ENCODE measurements at places on chromosomes 16 and 17.

DNA sequence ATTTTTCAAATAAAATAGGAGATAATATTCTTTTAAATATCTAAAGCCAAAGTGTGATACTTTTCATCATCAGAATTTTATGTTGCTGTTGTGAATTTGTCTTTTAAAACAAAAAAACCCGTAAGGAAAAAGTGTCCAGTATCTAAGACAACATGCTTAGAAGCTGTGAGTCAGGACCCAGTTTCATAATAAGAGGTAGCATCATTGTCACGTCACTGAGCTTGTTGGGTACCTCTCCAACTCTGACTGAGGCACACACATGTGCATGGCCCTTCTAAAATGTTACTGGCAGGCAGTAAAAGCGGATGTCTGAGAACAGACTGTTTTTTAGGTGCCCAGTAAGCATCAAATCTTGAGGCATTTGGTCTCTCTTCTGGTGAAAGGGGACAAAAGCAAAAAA is 2.5 kb downstream of the CIAPIN1 start:
- no peak for DNase-seq

DNA sequence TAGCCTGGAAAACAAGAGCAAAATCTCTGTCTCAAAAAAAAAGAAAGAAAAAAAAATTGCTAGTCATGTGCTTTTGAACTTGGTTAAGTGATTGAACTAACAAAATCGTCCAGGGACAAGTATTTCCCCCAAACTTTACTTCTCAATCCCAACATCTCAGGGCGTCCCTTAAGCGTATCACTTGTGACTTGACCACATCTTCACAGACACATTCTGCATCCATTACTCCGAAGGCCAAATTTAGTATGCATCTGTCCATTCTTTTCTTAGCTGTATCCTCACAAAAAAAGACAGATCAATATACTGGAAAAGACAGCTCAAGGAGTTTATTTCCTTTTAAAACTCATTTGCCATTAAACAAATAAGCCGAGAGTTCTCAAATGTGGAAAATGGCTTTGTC is 5.9 kb upstream of the JPT1 start:
- DNase-seq, result no peak

- DNase-seq, result no peak
Measured at GRCh38 chr17:82907797-82908542, 68.1 kb upstream of the ZNF750 start.

DNA sequence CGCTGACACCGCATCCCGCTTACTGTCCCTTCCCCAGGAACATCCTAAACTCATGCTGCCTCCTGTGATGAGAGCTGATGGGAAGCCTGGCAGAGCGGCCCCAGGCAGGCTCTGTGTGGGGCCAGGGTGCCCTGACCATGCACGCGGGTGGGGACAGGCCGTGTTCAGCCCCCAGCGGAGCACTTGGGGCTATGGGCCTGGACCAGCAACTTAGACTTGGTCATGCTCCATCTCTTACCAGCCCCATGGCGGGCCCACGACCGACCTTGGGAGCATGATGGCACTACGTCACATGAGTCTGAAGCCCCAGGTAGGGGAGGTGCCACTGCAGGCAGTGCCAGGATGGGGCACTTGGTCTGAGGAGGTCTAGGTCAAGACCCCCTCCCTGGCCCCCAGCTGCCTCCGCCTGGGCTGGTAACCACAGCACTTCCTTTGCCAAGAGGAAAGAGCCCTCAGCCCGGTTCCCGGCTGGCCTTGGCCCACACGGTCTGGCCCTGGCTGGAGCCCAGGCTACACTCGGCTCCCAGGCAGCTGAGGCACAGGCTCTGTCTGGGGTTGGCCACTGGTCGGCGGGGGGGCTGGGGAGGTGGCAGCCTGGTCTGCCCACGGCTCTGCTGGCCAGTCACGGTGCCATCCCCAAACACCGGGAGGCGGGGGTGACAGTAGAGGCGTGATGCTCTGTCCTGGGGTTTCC is 25.7 kb downstream of the BAHCC1 start:
- no peak for DNase-seq

GRCh38 chr17:56727876-56728617 is 105.7 kb downstream of the C17orf67 start:
- no peak for DNase-seq

DNA sequence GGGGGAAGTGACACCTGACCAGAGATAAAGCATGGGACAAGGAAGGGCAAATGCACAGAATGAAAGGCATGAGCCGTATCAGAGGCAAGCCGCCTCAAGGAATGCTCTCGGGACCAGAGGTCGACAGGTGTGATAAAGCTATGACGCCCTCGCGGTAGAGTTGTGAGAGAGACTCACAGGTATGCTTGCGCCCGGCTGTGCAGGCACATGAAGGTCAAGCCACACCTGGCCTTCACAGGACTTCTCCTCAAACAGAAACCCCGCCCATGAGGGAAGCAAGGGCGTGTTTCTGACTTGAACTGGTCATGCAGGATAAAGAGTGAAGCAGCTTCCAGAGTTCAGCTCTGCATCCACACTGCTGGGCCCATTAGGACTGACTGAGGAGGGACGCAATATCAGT is 7.8 kb downstream of the NCBP3 start:
- no peak for DNase-seq

DNA sequence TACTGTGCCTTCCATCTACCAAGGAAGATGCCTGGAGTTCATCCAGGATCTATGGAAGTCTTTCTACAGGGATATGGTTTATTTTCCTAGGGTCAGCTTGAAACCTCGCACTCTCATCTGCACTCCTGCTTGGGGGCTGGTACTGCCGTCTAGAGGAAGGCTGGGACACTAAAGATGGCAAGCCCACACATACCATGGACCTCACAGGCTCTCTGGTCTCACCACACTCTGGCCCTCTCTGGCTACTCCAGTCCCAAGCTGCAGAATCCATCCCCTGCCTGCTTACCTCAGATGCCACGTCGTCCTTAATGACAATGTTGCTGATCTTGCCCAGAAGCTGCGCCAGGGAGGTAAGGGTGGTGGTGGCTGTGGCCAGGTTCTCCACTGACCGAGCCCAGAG is 2.1 kb upstream of the UNC119 start:
- no peak for DNase-seq

Measured in HTR-8/SVneo (cell line).